Fibroblast of skin of right biceps (primary cell): ENCODE measurements at places on chromosomes 11 and 22.

DNA sequence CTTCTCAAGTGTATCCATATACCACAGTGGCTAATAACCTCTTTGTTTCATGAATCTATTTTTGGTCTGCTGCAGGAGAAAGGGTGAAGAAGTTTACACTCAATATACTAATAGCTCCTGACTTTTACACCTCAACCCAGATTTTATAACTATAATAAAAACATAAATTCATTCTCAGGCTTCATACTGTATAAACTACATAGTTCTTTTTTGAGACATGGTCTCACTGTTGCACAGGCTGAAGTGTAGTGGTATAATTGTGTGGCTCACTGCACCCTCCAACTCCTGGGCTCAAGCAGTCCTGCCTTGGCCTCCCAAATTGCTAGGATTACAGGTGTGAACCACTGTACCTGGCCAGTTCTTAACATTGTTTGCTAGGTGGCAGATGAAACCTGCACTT, 17.8 kb upstream of the CCDC179 start:
- no peak for DNase-seq

GRCh38 chr11:63663809-63664208, 7.4 kb downstream of the ATL3 start:
- peak; percentile 76 for DNase-seq

- DNase-seq = peak; percentile 89
Measured at GRCh38 chr11:1749395-1750351, 722 bp downstream of the IFITM10 start.

DNA sequence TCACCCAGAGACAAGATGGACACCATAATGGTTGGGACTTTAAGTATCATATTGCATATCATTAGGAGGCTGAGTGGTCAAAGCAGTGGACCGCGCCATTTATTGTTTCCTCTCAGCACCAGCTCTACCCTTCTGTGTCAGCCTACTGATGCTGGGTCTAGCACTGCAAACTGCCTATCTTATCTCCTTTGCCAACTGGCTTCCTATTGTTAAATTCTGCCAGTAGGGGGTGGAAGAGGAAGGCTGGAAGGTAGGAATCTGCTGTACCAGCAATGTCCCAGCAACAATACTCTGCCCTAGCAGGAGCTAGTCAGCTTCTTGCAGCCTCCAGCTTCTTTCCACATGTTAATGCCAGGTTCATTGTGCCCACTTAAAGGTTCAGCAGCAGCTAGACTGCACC, 367.1 kb upstream of the PDGFD start:
- DNase-seq = no peak

DNA sequence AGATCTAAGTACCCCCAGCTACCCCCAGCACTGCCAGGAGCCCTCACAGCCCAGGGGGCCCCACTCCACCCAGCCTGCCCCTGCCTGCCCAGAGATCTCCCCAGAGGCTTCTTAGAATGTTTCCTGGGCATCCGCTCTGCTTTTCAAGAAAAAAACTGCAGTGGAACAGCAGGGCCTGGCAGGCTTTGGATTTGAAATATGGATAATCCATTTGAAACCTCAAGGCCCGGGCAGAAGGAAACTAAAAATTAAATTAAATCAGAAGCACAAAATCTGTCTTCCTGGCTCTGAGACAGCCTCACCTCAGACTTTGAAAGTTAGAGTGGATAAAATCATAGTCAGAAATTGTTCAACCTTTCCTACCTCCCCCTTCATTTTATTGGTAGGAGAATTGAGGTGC, 273.6 kb downstream of the OPCML start:
- no peak for DNase-seq

DNA sequence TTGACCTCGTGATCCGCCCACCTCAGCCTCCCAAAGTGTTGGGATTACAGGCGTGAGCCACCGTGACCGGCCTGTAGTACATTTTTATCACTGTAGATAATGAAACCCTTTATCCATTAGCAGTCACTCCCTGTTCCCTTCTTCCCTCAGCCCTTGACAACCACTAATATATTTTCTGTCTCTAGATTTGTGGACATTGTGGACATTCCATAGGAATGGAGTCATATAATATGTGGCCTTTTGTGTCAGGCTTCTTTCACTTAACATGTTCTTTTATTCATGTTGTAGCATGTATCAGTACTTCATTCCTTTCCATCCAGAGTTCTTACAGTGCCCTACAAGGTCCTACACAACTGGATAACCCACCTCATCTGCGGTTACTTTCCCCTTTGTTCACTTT, 30.5 kb downstream of the RRM1 start:
- DNase-seq = peak; percentile 25

GRCh38 chr11:14750911-14751310, 107.3 kb downstream of the PDE3B start:
- DNase-seq = no peak

DNA sequence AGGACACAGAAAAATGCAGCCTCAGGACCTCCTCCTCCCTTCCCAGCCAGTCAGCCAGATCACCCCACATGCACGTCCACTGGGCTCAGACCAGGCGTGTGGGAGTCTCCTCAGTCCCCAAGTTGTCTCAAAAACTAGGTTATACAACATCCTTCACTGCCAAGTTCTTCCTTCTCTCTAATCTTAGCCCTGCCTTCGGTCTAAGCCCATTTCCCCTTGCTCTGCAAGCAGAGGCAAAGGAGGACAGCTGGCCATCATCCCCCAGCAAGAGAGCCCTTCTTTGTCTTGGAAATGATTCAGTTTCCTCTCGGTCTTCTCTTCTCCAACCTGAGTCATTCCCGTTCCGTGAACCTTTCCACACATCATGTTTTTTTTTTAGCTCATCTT, 14.0 kb upstream of the NRGN start:
- DNase-seq = peak; percentile 71

DNA sequence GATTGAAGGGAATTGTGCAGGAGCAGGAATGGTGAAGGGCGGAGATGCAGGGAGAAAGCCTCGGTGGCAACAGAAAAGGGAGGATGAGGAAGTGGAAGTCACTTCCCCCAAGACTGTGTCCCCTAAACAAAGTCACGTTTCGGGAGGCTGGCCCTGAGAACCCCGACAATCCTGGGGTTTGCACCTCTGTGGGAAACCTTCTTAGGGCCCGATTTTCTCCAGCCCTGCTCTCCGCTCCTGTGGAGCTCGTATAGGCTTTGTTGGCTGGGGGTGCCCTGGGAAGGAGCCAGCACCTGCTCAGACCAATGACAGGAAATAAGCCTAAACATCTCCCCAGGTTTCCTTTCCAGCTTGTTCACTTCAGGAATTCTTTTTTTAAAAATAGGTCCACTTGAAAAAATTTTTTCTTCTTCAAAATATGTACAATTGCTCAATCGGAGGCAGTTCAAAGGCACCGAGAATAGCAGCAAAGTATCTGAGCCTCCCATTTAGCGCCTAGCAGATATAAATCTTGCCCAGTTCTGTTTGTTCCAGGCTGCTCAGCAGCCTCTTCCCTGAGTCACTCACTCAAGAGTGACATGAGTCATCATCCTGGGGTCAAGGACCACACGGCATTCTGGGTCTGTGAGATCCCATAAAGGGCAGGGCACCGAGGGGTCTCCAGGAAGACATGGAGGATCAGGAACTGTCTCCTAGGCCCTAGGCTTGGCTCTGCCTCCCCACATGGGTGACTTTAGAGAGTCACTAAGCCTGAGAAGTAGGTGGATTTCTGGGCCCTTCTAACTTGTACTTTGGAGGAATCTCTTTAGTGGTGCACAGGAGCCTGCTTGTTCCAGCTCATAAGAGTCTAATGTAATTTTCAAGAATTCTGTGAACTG, 34.0 kb downstream of the IRAG1 start:
- peak; percentile 94 for DNase-seq

DNA sequence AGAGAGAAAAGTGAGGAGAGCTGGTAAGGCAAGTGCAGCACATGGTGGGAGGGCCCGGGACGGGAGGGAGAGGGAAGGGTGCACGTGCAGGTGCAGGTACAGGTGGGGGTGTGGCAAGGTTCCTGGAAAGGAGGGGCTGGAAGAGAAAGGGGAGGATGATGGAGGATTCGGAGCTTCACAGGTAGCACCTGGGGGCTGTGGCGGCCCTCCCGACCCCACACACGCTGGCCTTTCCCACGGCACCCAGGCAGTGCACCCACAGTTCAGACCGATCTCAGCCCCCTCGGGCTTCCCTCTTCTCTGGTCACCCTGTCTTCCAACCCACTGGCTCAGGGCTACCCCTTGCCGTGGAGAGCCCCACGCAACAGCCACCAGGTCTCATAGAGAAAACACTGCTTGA, 67.4 kb upstream of the A4GALT start:
- DNase-seq = no peak

DNA sequence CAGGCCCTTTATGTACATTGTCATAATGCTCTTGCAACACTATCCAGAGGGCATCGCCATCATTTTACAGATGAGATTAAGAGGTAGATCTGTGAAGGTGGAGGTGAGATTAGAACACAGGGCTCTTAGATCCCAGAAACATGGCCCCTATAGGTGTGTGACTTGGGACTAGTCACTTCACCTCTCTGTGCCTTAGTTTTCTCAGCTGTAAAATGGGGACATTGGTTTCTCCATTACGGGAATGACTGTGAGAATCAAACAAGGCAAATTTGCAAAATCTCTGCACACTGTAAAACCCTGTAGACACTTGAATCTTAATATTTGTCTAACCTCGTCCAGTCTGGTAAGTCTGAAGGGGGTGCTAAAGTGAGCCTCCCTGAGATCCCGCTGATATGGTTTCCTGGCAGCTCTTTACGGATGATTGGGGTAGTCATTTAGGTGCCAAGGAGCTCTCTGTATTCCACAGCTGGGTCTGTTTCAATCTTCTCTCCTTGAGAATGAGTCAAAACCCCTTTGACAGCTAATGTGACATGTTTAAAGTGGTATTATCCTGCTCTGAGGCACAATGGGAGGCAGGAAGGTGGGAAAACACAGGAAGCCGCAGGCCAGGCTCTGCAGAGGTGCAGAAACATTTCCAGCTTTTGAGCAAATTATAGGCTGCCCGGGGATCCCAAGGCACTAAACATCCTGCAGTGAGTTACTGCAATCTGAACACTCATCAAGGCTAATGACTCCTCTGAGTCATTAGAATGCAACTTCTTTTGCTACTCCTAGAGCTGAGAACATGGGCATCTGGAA, 140.8 kb downstream of the CCDC81 start:
- DNase-seq = peak; percentile 97

- peak; percentile 62 for DNase-seq
Measured at GRCh38 chr22:30733181-30733631, 38.5 kb downstream of the OSBP2 start.

GRCh38 chr11:73316422-73316821, 8.3 kb downstream of the ARHGEF17 start:
- DNase-seq = no peak

DNA sequence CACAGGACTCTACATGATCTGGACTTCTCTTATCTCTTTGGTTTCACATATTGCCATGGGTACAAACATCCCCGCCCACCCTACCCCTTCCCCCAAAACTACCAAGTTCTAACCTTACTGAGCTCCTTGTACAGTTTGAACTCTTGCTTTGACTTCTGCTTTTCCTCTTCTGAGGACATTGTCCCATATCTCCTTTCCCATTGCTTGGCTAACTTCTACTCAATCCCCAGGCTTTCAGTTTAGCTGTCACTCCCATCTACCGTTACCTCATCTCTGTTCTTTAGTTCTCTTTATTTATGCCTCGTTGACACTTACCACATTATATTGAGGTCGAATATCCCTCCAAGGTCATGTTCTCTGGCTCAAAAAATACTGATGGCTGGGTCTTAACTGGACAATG, 393.5 kb upstream of the CADM1 start:
- DNase-seq = no peak

- DNase-seq = no peak
Measured at GRCh38 chr22:20990184-20991180, 8.4 kb downstream of the LZTR1 start.
